ENCODE measurements at places on chromosomes 11 and 22. TPM values are rescaled to one million over a fixed set of nuclear protein-coding genes. Genes with fewer than 3 reads are reported as not detected.

DNA sequence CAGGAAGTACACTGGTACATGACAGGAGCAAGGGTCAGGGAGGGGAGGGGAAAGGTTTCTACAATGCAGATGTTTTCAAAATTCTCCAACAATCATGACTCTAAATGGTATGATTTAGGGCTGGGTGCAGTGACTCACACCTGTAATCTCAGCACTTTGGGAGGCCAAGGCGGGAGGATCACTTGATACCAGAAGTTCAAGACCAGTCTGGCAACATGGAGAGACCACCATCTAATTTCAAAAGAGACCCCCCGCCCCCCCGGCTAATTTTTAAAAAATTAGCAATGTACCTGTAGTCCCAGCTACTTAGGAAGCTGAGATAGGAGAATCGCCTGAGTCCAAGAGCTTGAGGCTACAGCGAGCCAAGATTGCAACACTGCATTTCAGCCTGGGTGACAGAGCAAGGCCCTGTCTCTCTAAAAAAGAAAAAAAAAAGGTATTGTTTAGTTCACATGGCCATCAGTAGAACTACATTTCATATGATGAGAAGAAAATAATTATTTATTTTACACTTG, 15.9 kb upstream of the OLFML1 start:
- no peak for DNase-seq

GRCh38 chr22:35538801-35539321, 1.8 kb upstream of the RASD2 start:
- DNase-seq = peak; percentile 25

DNA sequence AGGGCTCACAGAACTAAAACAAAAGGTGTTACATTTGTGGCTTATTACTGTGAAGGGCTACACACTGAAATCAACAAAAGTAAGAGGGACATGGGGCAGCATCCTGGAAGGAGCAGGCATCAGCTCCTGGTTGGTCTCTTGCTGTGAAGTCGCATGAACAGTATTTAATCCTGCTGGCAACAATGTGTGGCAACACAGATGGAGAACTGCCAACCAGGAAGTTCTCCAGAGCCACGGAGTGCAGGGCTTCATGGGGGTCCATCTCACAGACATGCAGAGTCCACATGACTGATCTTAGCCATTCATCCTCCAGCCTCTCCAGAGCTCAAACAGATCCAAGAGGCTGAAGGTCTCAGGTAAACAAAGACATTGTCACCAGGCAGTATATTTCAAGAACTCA, 32.8 kb upstream of the FGF3 start:
- no peak for DNase-seq

DNA sequence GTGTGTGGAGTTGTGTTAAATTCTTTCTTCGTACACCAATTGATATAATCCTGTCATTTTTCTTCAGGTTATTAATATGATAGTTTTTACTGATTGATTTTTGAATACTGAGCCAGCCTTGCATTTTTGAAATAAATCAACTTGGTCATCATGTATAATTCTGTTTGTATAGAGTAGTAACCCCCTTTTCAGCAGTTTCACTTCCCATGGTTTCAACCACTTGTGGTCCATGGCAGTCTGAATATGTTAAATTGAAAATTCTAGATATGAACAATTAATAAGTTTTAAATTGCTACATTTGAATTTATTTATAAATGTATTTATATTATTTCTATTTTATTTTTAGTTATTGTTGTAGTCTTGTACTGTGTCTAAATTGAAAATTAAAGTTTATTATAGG, 32.6 kb downstream of the MS4A6A start:
- no peak for DNase-seq

OPCML gene
- polyA plus RNA-seq = 0.36 TPM

DNA sequence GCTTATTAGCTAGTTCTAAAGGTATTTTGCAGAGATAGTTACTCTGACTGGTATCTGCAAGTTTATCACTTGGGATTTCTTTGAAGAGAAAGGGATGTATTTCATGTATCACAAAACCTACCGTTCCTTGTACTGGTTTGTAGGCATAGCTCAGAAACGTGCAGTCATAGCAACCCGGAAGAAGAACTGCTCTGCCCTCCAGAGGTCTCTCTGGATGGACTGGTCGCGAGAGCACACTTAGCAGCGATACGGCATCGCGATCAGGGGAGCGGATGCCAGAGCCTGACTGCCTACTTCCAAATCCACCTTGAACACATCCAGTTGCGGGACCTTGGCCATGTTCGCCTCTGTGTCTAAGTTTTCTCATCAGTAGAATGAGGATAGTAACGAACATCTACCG, 143.3 kb downstream of the WNT7B start:
- no peak for DNase-seq

GRCh38 chr22:31103899-31104694, 3.3 kb downstream of the SELENOM start:
- no peak for DNase-seq

GRCh38 chr11:17855531-17856290, 121.1 kb downstream of the KCNC1 start:
- DNase-seq = no peak

- no peak for DNase-seq
These were observed 95.3 kb downstream of the ME3 start for GRCh38 chr11:86576946-86577624.

- peak; percentile 30 for DNase-seq
These were observed 787.7 kb downstream of the NTM start for GRCh38 chr11:132158091-132158490.

GRCh38 chr11:72642043-72642883, 32.0 kb downstream of the PDE2A start:
- peak; percentile 24 for DNase-seq

GRCh38 chr11:11884774-11885481, 43.2 kb downstream of the USP47 start:
- no peak for DNase-seq

DNA sequence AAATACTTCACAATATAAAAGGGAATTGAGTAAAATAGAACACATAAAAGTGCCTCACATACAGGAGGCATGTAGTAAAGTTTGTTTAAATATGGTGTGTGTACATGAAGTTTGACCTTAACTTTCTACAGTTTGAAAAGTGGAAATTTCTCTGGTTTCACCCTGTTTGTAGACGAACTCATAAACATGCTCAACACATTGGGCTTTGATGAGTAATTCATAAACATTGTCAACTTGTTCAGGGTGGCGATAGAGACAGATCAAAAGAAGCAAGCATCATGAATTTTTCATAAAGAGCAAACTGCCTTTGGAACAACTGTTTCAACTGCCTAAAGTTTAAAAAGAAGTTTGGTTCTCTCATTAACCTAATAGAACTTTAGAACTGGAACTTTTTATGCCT, 9.1 kb downstream of the SLN start:
- DNase-seq = no peak

RTN4R gene
- 10.5 TPM for polyA plus RNA-seq

LTBP3 gene
- 46.5 TPM for polyA plus RNA-seq

POLR2F gene
- polyA plus RNA-seq = 142 TPM

Data from mammary epithelial cell (primary cell).